H1 (cell line): ENCODE measurements at places on chromosomes 1 and 21. TPM values are rescaled to one million over a fixed set of nuclear protein-coding genes. Genes with fewer than 3 reads are reported as not detected.

DNA sequence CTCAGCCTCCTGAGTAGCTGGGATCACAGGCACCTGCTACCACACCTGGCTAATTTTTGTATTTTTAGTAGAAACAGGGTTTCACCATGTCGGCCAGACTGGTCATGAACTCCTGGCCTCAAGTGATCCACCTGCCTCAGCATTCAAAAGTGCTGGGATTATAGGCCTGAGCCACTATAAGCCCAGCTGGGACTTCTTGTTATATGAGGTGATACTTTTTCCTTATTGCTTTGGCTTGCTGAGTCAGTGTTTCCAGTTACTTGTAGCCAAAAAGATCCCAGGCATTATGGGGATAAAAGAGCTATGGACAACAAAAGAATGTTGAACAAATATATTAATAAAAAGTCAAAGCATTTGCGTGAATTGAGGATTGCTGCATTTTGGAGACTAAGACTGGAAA is 69.9 kb upstream of the LPGAT1 start:
- DNase-seq = no peak

DNA sequence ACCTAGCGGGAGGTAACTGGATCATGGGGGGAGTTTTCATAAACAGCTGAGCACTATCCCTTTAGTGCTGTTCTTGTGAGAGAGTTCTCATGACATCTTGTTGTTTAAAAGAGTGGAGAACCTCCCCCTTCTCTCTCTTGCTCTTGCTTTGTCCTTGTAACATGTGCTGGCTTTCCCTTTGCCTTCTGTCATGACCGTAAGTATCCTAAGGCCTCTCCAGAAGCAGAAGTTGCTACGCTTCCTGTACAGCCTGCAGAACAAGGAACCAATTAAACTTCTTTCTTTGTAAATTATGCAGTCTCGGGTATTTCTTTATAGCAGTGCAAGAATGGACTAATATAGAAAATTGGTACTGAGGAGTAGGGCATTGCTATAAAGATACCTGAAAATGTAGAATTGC is 515.6 kb downstream of the NEGR1 start:
- no peak for DNase-seq

DNA sequence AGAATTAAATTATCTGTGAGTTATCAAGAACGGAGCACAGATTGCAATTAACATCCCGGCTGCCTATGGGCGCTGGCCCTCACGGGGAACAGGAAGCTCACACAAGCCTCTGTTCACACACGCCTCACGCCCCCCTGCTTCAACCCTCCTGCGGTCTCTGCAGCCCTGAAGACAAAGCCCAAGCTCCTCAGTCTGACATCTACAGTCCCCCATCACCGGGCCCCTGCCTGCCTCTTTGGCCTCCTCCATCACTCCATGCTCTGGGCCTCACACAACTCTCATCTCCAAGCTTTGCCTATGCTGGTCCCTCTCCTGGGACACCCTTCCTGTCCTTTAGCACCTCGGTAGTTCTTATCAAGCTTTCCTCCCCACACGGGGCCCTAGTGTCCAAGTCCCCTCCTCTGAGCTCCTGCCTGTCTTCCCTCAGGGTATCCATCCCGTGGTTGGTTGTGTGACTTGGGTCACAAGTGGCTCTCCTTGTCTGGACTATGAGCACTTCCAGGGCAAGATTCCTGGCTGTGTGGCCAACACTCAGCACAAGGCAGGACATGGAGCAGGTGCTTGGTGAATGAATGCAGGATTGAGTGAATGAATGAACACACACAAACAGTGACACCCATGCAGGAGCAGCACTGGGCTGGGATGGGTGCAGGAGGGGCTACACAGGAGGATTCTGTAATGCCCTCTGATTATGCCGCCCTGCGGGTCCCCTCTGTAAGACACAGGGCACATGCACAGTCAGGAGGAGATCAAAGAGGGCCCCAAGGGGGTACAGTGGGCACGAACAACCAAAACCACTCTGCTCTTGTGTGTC is 116.1 kb downstream of the DMRTB1 start:
- no peak for DNase-seq

Gene CYP4Z1
- total RNA-seq = not detected in 2 replicates

Gene OR10Z1
- total RNA-seq = not detected in 2 replicates
